ENCODE measurements at places on chromosomes 3 and 15.

GRCh38 chr15:95944193-95944592 lies 386.3 kb upstream of the NR2F2 start:
- no peak for DNase-seq

- no peak for DNase-seq
Observed at GRCh38 chr3:135667061-135667460, 298.5 kb upstream of the PPP2R3A start.

- no peak for DNase-seq
Observed at GRCh38 chr3:146970236-146970635, 365.1 kb upstream of the PLSCR5 start.

DNA sequence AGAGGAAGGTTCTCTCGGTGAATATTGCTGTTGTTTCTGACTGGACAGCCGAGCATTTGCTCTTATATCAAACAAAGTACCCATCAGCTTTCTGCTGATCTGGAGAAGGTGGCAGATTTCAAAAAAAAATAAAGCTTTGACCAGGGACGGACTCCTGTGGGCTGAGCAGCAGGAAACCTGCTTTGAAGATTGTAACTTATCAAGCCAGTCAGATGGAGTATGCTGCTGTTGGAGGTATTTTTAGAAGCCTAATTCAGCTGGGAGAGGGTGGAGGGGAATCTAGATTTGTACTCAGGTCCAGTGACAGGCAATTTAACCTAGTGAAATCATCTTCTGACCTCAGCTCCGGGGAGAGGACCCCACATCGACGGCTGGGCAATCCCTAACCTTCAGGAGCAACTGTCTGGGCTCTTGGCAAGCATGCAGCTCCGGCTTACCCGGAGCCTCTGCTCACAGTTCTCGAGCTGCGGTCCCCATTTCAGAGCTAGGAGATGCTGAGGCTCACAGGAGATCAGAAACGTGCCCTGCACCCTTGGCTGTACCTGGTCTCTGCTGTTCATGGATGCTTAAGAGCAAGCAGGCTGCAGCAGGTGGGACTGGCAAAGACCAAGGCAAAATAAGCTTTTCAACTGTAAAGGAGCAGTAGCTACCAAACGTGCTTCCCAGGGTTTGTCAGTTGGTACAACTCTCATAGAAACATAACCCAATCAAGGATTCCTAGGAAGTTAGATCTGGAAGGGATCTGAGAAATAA lies 89.3 kb upstream of the ST8SIA2 start:
- no peak for DNase-seq

DNA sequence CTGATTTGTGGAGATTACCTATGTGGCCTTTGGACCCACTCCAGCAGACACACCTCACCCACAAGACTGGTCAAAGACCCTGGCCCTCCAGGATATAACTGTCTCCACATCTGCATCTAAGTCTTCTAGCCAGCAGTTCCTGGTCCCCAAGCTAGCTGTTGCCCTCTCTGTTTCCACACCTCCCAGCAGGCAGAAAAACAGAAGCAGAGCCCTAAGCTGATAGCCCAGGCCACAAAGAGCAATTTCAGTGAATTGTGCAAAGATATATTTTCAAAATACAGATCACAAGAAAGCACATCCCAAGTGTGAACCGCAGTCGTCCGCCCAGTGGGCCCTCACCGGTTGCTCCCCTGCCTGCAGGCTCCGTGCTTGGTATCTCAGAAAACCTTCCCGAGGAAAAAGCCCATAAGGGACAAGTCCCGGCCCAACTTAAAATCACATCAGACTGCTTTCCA lies 2.6 kb downstream of the TNIK start:
- DNase-seq, result no peak

DNA sequence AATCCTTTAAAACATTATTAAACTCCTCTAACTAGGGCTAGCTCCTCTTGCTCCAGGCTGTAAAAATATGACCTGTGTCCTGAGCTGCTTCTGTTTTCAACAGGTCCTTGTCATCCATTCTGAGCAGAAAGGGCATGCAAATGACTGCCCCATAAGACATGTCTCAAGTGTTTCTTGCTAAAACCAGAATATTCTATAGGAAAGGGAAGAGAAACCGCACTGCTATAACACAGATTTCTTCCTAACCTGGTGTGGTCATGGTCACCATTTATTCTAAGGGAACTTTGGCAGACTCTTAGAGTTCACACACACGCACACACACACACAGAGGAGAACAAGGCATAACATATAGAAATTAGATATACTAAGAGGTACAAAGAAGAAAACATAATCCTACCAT lies 34.2 kb upstream of the B3GNT5 start:
- no peak for DNase-seq

DNA sequence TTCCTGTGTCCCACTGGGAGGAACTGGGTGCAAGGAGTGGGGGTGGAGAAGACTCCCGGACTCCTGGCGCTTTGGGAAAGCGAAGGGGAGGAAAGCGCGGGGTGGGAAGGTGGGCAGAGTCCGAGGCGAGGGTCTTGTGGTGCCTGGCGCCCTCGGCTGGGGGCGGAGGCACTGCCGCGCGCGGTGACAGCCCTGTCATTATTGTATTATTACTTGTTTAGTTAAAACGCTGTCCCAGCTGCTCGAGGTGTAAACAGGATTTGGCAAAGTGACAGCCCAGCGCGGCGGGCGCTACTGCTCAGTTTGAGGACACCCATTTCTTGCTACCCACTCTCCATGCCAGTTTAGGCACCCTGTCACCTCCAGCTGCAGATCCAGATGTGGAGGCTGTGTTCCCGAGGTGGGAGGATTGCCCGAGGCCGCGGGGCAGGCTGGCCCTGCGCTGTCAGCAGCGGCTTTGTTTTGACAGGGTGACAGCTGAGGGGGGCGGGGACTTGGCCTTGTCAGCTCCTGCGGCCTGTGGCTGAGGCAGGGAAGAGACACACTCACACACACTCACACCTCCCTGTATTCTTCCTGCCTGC lies 1.0 kb downstream of the KAT2B start:
- no peak for DNase-seq

DNA sequence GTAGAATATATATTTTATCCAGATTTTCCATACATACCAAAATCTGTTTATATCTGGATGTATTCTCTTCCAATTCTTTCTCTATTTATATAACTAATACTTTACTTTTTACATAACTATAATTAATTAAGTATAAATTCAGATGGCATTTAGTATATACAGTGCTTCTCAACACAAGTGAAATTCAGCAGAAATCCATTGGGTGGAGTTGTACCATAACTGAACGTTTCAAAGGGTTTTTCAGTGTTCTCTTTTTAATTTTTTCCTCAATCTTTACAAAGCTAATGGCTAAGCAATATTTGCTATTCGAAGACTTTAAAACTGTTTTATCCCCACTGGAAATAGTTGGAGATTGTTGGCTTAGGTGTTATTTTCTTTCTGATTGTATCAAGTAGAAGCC lies 13.9 kb upstream of the ZBBX start:
- no peak for DNase-seq

DNA sequence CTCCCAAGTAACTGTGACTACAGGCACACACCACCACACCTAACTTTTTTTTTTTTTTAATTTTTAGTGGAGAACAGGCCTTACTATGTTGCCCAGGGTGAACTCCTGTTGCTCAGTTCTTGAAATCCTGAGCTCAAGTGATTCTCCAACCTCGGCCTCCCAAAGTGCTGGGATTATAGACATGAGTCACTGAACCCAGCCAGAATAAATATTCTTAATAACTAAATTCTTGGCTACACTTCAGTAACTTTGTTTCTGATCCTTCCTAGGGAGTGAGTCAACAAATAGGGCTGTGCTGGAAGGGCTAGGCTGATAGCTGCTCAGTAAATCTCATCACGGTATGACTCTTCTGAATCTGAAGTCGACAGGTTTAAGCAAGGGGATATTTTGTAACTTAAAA lies 56.6 kb downstream of the P3H2 start:
- no peak for DNase-seq

DNA sequence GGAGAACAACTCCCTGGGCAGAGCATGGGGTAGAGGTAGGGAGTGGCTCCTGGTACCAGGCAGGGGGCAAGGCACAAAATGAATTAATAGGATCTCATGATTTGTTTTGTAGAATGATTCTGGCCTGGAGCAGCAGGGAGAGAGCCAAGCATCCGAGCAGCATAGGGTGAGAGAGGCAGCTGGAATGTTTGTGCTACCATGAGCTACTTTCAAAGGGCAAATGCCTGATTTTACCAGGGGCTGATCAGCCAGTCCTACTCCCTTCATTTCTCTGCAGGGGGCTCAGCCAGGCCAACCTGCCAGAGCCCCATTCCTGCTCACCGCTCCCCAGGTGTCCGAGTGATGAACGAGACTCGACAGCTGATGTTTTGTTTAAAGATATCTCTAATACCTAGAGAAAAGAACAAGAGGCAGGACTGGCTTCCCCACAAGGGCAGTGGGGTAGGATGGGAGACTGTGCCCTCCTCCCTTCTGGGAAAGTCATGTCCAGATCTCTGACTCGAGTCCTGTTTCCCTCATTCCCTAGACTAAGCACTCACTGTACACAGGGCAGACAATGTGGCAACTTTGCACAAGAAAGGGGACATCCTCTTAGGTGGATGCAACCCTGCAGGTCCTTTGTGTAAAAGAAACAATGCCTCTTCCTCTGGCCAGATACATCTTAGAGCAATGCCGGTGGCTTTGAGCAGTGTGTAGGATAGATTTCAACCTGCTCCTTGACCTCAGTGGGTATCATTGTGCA lies 12.9 kb downstream of the DUOX2 start:
- no peak for DNase-seq

- no peak for DNase-seq
Observed at GRCh38 chr3:21912711-21913110, 161.7 kb upstream of the ZNF385D start.

Data from mesothelial cell of epicardium (in vitro differentiated cells).